Jurkat, Clone E6-1 (cell line): ENCODE measurements at places on chromosomes 1 and 21.

DNA sequence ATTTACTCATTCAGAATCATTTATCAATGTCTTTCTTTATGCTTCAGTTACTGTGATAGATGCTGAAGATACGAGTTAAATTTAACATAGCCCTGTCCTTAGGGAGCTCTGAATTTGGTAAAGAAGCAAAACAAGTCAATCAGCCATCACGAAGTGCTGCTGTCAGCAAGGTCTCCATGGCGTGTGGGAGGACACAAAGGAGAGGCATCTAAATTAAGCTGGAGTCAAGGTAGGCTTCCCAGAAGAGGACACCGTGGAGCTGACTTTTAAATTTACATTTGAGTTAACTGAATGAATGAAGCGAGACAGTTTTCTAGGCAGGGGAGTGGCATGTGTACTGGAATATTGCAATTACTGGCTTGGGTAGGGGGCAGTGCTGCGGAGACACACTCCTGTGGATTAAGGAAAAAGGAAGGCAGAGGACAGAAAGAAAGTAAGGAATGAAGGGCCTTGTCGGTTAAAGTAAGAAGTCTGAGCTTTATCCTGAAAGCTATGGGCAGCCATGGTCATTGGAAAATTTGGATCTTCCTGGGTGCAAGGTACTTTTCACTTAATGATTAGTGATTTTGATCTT lies 41.3 kb upstream of the C1orf87 start:
- DNase-seq, result no peak

DNA sequence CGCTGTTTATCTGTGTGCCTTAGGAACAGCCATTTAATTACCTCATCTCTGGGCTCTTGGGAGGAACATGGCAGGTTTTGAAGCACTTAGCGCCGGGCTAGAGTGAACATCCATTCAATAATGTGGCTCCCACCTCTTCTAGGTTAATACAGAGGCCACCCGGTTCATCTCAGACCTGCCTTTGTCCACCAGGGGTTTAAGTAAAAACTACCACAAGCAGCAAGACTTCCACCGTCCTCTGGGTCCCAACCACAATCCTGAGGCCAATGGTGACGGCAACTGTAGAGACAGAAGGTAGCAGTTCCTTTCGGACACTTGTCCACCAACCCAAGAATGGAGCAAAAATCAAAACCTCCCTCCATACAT lies 924 bp upstream of the DDOST start:
- no peak for DNase-seq

GRCh38 chr1:167977245-167977644 lies 40.4 kb upstream of the MPC2 start:
- DNase-seq, result no peak

DNA sequence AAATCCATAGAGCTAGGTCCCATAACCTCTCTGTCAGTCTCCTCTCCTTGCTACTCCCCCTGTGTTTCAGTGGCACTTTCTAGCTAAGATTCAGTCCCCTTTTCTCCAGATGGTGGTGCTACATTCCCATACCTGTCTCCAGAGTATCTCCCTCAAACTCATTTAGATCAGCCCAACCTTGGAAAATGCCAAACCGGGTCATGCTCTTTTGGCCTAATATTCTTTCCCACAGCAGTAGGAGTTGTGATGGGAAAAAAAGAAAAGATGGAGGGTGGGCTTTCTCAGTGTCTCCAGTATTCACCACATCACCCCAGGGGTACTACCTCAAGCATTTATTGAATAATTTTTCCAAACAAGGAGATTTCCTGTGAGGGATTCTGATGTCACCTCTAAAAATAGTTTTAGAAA lies 3.2 kb upstream of the RXFP4 start:
- peak; percentile 70 for DNase-seq

DNA sequence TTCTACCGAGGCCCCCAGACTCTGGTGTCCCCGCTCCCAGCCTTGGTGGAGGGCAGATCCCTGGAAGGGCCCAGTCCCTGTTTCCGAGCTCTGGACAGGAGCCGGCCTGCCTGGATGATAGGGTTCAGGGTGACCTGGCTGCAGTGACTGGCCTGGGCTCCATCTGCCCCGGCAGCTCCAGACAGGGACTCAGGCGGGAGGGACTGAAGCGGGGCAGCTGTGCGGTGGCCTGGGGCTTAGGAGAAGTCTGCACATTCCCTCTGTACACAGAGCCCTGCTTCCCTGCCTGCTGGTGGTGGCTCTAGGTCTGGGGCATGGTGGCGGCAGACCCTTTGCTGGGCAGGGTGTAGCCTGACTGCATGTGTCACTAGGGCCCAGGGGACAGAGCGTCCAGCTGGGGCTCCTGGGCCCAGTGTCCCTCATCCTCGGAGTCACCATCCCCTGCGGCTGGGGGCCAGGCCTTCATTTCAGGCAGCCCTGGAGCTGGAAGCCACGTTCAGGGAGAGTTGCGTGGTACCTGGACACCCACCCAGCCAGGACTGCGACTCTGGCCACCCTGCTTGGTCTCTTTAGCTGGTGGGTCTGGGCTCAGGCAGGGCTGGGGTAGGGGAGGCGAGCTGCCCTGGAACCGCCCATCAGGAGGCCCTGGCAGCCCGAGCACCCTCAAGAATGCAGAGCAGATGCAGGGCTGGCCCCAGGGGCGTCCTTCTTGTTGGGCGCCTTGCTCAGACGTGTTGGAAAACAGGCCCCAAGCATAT lies 9.6 kb downstream of the ARHGEF16 start:
- DNase-seq, result no peak

GRCh38 chr1:53862507-53862906 lies 24.4 kb upstream of the NDC1 start:
- DNase-seq, result no peak

DNA sequence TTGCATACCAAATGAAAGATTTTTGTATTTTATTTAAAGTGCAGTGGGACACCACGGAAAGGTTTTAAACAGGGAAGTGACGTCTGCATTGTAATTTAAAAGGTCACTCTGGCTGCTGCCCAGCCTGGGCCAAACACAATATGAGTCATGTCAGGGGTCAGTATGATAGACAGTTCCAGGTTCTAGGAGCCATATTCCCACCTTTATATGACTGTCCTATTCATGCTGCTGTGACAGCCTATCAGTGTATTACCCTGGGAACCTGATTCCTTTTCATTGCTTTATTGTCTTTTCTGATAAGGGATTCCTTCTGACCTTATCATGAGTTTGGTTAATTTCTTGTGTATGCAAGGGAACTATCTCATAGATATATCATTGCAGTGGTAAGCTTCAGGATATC lies 5.3 kb downstream of the VANGL1 start:
- DNase-seq, result no peak

DNA sequence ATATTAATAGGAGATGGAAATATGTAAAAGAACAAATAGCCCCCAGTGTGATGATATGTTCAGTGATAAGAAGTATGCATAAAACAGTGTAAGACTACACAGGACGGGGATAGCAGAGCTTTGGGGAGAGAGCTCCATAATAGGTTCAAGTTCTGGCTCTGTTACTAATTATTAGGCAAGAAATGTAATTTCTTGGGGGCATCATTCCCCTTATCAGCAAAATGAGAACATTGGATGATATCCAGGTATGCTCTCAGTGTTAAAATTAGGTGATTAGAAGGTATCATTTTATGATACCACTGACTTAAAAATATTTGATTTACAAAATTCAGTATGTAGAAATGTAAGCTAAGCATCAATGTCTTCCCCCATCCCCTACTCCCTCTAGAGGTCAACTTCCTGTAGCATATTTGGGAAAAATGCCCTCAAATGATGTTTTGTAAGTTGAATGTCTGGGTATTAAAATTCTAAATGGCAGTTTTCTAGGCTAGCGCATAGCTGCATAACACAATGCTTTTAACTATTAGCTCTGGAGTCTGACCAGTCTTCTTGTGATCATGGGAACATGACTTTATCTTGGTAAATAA lies 585.7 kb upstream of the CAMK1G start:
- peak; percentile 10 for DNase-seq

- DNase-seq, result no peak
Measured at GRCh38 chr1:68280286-68280685, 48.0 kb upstream of the WLS start.

- no peak for DNase-seq
Measured at GRCh38 chr1:5850503-5850902, 141.7 kb downstream of the NPHP4 start.

- no peak for DNase-seq
Measured at GRCh38 chr1:211370669-211371068, 44.0 kb downstream of the TRAF5 start.

DNA sequence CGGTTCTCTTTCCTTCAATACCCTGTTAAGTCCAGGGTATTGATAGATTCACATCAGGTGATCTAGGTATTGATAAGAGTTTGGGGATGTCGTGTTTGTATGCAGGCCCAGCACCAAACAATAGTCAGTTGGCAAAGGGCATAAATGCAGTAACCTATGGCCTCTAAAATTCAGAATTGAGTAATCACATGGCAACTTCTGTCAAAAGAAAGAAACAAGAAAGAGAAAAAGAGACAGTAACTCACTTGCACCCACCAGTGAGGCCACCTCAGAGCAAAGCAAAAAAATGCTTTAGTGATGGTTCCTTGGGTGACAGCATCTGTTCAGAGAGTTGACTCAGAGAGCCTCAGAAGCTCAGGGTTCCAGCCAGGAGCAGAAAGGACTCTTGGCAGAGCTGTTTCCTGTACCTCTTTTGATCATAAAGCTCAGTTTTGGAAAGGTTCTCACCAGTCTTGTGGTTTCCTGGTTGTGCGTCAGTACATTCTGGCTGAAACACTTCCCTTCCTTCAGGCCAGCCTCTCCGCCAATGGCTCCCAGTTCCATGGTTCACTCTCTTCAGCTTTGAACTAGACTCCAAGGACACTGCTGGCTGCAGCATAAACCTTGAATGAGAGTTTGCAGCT lies 70.1 kb upstream of the GORAB start:
- DNase-seq, result peak; percentile 41

- DNase-seq, result no peak
Measured at GRCh38 chr1:240414237-240414636, 197.7 kb downstream of the GREM2 start.

GRCh38 chr1:8443558-8444194 lies 125.8 kb downstream of the SLC45A1 start:
- no peak for DNase-seq

DNA sequence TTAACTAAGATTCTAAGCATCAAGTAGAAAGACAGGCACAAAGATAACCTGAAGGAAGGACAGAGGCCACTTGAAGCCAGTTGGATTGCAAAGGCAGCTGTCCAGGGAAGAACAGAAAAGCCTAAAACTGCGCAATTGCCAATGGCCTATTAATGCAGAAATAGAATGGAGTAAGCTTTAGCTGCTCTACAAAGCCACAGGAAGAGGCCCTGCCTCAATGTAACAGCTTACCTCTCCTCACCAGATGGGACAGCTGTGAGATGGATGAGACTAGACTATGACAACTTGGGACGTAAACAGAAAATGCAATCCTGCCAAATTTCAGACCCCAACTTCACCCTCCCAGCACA lies 176.5 kb downstream of the EIF4G3 start:
- DNase-seq, result no peak

GRCh38 chr1:182603646-182604174 lies 479 bp downstream of the RGS16 start:
- DNase-seq, result no peak

DNA sequence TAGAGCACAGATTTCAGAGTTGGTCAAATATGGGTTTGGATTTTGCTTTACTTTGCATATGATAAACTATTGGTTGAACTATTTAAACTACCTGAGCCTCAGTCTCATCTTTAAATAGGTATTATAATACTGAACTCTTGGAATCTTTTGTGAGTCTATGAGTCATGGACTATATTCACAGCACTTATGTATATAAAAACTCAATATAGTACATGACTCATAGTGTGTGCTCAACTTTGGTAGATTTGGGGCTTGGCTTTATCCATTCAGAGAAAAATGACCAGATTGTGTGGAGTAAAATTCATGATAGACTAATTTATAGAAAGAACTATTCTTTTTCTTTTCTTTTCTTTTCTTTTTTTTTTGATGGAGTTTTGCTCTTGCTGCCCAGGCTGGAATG lies 28.7 kb downstream of the FCRL3 start:
- DNase-seq, result no peak

- no peak for DNase-seq
Measured at GRCh38 chr1:224149709-224150108, 33.3 kb upstream of the DEGS1 start.

- no peak for DNase-seq
Measured at GRCh38 chr1:87673748-87674147, 345.1 kb downstream of the LMO4 start.

DNA sequence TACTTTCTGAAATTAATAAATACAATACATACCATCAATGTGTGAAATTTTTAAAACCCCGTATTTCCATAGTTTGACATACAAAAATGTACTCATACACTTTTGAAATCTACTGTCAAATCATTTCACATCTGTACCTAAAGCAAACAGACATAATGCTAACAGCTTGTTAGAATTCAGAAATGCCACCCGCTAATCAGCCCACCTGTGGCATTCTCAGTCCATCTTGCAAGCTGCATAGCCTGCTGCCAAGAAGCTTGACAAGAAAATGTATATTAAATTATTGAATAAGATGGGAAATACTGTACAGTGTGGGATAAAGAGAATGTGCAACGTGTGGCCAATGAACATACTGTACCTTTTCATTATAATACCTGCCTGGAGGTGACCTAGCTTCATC lies 55.1 kb downstream of the ZBTB18 start:
- DNase-seq, result no peak

- no peak for DNase-seq
Measured at GRCh38 chr1:193633093-193633492, 446.7 kb upstream of the B3GALT2 start.

- no peak for DNase-seq
Measured at GRCh38 chr1:150479927-150480352, 7.3 kb upstream of the TARS2 start.

GRCh38 chr1:41382480-41383090 lies 21.4 kb downstream of the FOXO6 start:
- no peak for DNase-seq

DNA sequence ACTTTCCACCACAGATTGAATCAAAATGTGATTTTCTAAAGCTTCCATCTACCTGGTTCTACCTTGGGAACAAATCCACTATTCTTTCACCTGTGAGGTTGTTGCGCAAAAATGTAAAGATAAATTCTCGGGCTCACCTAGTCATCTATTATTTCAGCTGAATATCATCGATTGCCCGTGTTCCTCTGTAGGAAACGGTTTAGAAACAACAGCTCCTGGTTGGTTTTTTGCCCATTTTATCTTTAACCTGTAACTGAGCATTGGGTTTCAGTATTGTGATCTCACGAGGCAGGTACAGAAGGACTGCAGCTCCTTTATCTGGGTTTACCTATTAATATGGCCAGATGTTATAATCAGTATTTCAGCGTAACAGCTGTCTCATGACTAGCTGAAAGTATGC lies 52.9 kb upstream of the LRRC8C start:
- no peak for DNase-seq

- DNase-seq, result no peak
Measured at GRCh38 chr1:215507119-215507518, 60.0 kb upstream of the KCTD3 start.

GRCh38 chr1:21238141-21238800 lies 52.0 kb downstream of the ECE1 start:
- no peak for DNase-seq

DNA sequence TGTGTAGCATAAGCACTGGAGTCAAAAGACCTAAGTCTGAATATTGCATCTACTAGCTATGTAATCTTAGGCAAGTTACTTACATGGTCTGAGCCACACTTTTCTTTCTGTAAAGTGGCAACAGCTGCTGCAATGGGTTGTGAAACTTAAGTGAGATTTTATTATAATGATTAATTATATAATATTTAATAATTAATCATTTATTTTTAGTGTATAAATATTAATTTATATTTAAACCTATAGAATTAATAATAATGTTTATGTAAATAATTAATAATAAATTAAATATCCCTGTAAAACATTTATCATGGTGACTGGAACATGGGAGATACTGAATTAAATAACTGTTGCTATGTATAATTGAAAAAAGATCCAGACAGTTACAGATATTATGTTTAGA lies 180.3 kb downstream of the LRRC40 start:
- no peak for DNase-seq
